Stomach (tissue), 19 donors: ENCODE measurements at places on chromosomes 6 and 20. TPM values are rescaled to one million over a fixed set of nuclear protein-coding genes. Genes with fewer than 3 reads are reported as not detected.
A peak's percentile ranks its signal among the peaks of the same experiment; 100 is the strongest.

GRCh38 chr20:19347943-19348456 lies 135.6 kb downstream of the SLC24A3 start:
- no peak for DNase-seq

ERGIC3 gene
- 32.1 TPM for total RNA-seq

TBX18 gene
- total RNA-seq = 1.0 TPM

GRCh38 chr6:55835220-55835619 lies 40.2 kb downstream of the BMP5 start:
- DNase-seq = no peak

DNA sequence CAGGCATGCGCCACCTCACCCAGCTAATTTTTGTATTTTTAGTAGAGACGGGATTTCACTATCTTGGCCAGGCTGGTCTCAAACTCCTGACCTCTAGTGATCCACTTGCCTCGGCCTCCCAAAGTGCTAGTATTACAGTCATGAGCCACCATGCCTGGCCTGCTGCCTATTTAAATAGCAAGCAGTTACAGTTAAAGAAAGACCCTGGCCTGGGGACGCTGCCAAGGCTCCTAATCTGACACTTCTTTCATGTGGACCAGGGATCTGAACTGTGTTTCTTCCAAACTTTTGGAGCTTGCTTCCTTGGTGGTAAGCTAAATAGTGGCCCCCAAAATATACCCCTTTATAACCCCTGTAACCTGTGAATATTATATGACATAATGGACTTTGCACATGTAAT lies 15.3 kb downstream of the PPARD start:
- peak; percentile 57 for DNase-seq
